Stimulated activated CD4-positive, alpha-beta T cell treated with anti-CD3 and anti-CD28 coated beads, TNF-alpha, amount 100 ng/mL, for 48 hours (primary cell): ENCODE measurements at places on chromosomes 13 and 19.

DNA sequence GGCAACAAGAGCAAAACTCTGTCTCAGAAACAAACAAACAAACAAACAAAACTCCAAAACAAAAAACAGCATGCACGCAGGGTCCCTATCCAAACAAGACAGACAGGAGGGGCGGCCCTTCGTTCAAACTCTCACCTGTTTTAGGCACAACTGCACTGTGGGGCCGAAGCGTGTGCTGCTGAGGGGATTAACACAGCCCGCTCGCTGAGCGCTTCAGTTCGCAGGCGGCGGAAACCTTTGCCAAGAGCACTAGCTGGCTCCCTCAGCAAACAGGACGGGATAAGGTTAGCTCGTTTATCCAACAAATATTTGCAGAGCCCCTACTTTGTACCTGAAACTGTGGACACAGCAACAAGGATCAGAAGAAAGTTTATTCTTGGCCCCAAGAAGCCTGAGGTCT is 1.6 kb upstream of the ADPRHL1 start:
- DNase-seq: no peak

GRCh38 chr13:112892426-112893206 is 76.4 kb upstream of the MCF2L start:
- DNase-seq: no peak

GRCh38 chr19:2476451-2477140 is 669 bp downstream of the GADD45B start:
- no peak for DNase-seq

DNA sequence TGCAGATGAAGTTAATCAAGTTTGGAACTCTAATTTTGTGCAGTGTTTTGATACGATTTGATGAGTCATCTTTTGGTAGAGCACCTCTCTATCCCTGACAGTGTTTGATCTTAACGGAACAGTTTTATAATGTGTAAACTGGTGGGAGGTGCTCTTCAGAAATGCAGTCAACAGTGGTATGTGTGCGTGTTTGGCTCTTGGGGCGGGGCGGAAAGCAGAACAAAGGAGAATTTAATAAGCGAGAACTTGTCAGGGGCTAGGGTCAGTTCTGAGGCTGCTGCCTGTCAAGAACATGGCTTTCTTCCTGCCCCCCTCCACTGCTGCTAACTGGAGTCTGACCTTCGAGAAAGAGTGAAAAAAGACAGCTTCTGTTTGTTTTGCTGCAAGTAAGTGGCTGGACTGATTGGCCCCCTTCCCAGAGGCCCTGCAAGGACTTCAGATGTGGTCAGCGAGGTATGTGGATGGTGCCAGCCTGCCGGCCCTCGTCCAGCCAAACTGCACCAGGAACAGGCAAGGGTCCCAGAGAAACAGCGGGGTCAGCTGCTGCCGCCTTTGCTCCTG is 40.8 kb downstream of the BBC3 start:
- peak; percentile 57 for DNase-seq

DNA sequence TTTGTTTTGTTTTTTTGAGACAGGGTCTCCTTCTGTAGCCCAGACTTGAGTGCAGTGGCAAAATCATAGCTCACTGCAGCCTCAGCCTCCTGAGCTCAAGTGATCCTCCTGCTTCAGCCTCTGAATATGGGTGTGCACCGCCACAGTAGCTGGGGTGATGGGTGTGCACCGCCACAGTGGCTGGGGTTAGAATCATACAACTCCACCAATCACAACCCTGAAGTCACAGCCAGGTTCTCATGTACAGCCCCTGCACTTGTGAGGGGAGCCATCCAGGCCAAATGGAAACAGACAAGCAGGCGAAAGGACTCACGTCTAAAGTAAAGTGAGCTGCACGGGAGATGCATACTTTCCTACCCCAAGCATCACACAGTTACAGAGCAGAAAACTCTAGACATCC is 63.1 kb upstream of the RANBP3 start:
- no peak for DNase-seq

- DNase-seq: no peak
These were observed 82.2 kb downstream of the TNFSF11 start for GRCh38 chr13:42656161-42656560.

DNA sequence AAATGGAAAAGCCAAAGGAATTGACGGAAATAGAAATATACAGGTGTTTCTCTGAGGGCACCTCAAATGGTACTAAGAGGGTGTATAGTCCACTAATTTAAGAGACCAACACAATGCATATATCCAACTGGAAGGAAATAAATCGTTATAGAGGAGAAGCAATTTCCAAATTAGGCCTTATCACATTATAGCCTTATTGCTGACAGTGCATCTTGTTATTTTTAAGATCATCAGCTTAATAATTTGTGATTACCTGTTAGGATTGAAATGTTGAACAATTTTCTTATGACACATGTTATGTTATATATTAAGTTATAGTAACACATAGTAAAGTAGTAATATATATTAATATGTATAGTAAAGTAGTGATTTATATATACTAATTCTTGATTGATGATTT is 915.7 kb upstream of the PCDH9 start:
- DNase-seq: no peak

DNA sequence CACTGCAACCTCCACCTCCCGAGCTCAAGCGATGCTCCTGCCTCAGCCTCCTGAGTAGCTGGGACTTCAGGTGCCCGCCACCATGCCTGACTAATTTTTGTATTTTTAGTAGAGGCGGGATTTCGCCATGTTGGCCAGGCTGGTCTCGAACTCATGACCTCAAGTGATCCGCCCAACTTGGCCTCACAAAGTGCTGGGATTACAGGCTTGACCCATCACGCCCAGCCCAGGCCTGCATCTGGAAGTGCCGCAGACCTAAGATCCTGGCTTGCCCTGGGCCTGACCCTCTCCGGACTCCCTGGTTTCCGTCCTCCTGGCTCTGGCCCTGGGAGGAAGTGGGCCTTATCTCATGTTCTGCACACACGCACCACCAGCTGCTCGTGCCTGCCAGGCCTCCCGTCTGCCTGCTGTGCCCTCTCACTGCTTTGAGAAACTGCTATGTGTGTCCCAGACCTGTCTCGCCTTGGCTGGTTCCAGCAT is 4.7 kb upstream of the PTGIR start:
- DNase-seq: no peak

GRCh38 chr13:110799246-110800236 is 86.0 kb downstream of the ING1 start:
- no peak for DNase-seq

DNA sequence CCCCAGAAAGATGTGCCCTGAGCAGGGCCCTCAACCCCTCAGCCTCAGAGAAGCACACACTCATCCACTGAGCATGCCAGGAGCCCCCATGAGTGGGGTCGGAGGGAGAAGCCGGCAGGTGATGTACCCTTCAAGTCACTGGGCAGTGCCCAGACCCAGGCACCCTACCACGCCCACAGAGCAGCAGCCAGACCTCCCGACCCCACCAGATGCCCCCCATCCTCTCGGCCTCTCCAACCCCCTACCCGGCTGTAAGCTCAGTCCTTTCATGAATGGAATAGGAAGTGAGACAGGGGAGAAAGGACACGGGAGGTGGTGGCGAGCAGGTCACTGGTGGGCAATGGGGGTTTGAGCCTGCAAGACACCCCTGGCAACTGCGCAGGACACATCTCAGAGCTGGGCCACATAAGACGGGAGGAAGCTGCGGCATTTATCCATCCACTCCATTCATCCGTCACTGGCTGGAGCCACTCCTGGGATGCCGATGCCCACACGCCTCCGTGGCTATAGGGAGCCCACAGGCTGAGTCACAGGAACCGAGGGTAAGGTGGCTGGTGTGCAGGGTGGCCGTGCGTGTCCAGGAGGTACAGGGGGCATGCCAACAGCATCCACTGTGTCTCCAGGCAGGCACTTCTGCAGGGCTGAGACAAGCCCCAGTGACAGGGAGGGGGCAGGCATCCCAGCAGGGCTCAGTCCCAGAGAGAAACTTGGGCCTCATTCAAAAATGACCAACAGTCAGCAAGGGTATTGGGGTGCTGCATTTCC is 23.8 kb upstream of the VSTM2B start:
- no peak for DNase-seq

GRCh38 chr19:35069696-35070095 is 28.2 kb downstream of the HPN start:
- DNase-seq: no peak

DNA sequence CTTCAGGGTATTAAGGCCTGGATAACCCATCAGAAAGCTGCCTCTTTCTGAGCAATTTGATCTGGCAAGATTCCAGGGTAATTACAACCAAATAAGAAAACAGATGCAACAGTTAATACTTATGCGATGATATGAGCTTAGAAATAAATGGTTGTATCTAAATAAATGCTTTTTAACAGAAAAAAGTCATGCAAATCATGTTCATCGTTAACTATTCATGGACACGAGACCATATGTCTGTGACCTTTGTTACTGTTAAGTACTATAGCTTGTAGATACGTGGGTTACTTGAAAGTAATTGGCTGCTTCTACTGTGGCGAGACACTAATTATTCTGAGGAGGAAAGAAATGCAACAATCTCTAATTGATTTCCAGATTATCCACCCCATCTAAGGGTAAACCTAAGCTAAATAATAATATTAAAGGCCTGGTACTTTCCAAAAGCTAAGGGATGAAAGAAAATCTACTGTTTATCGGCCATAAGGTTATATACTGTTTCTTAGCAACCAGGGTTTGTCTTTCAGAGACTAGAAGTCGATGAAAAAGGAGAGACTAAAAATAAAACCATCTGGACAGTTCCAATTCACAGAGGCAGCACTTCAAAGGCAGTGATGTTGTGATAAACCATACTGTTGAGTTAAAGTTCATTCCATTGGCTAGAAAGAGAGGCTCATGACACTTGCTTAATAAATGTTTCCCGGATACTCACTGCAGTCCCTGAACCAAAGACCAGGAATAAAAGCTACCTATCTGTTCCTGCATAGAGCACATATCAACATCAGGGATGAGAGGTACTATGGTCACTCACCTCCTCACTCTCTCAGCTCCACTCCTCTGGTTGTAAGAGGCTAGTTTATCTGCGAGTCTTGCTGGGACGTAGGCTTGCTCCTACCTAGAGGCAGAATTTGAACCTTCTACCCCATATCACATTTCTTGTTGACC is 1.5 kb downstream of the EPSTI1 start:
- DNase-seq: no peak

DNA sequence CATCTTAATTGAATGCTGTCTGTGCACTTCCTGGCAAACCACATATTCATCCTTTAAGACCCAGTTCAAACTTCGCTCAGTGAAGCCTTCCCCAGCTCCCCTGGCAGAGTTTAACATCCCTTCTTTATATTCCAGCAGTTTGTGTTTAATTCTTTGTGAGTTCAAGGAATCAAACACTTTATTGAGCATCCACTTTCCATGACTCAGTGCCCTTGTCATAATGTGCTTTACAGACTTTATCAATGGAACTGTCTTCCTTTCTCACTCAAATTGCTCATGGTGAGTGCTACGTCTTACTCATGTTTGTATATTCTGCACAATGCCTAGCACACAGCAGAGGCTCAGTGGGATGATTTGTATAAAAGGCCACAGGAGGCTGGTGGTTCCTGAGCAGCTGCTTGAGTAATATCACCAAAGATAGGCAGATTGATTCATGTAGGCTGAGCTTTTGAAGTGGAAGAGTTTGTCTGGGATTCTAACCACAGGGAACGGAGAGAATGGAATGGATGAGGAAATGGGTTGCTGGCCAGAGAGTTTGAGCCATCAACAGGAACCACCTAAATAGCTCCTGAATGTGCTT is 44.2 kb downstream of the SERTM1 start:
- DNase-seq: no peak

GRCh38 chr19:45477713-45478453 is 10.1 kb downstream of the FOSB start:
- no peak for DNase-seq

GRCh38 chr19:45464852-45465441 is 2.8 kb upstream of the FOSB start:
- no peak for DNase-seq

DNA sequence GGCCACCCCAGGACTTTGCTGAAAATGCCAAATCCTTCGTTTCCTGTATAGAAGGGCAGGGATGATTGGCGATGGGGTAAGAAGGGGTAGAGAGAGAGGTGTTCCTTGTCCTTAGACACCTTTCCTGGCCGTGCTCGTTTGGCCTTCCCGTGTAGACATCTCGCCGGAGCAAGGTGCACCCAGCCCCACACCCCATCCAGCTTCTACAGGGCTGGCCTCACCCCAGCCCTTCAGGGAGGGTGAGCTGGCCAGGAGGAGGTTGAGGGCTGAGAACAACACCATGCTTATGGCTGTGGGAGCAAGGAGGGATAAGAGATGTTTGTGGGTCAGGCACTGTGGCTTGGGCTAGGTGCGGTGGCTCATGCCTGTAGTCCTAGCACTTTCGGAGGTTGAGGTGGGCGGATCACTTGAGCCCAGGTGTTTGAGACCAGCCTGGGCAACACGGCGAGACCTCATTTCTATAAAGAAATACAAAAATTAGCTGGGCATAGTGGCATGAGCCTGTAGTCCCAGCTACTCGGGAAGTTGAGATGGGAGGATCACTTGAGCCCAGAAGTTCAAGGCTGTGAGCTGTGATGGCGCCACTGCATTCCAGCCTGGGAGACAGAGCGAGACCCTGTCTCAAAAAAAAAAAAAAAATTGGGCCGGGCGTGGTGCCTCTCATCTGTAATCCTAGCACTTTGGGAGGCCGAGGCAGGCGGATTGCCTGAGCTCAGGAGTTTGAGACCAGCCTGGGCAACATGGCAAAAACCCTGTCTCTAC is 15.5 kb downstream of the SMARCA4 start:
- no peak for DNase-seq

DNA sequence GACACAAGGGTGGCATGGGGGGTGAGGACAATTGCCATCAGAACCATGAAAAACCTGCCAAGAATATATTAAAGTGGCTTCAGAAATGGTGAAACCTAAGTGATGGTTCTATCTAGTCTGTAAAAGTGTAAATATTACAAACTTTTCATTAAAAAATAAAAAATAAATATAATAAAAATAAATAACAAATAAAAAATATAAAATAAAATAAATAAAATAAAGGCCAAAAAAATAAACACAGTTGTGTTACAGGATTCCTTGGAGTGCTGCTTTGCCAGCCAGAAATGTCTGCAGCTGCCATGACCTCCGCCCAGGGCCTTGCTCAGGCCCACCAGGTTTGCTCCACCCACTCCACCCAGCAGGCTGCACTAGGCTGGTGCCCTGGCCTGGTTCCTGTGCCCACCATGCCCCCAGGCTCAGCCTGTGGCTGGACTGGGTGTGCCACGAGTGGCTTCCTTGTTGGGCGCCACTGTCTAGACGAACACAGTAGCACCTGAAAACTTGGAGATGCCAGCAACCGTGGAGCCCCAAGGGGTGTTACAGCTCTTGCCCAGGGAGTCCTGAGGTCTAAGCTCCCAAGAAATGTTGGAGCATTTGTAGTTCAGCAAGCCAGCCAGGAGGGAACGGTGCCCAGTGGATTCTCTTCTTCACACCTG is 20.9 kb downstream of the CCDC70 start:
- DNase-seq: no peak
